ENCODE measurements at places on chromosomes 16 and 17. TPM values are rescaled to one million over a fixed set of nuclear protein-coding genes. Genes with fewer than 3 reads are reported as not detected.

TMC5 gene
- total RNA-seq = 218 TPM

GRCh38 chr16:70589998-70590471 is 56.3 kb upstream of the IL34 start:
- peak; percentile 58 for DNase-seq

GRCh38 chr17:76866774-76867577 is 1.2 kb upstream of the MGAT5B start:
- no peak for DNase-seq

- peak; percentile 76 for DNase-seq
Observed at GRCh38 chr17:45123930-45124796, 8.2 kb downstream of the PLCD3 start.

DNA sequence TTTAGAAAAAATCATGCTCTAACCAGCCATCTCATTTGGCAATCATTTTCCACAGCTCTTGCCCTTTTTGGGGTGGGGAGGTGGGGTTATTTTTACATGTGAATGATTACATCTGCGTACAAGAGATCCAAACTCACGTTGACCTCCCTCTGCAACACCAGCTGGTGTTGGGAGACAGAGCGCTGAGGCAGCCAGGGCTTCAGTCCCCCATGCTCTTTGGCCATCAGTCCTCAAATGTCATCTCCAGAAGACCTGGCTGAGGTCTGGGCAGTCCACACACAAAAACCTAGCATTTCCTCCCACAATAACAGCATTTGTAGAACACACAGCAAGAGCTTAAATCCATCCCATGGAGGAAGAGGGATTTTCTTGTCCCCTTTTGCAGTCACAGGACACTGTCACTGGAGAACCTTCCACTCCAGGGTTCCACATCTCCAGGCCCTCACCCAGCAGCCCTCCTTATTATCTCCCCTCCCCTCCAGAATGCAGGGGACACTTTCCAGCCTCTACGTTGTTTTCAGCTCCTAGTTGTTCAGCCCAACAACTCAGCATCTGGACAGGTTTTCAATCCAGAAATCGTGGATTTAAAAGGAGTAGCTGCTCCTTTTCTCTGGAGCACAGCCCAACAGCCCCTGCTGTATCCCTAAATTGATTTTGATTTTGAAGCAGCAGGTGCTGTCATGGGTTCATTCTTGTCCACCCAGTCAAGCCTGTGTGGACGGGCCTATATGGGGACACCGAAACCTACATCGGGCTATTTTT is 21.1 kb downstream of the MEOX1 start:
- DNase-seq = no peak

TMEM235 gene
- not detected for total RNA-seq

DNA sequence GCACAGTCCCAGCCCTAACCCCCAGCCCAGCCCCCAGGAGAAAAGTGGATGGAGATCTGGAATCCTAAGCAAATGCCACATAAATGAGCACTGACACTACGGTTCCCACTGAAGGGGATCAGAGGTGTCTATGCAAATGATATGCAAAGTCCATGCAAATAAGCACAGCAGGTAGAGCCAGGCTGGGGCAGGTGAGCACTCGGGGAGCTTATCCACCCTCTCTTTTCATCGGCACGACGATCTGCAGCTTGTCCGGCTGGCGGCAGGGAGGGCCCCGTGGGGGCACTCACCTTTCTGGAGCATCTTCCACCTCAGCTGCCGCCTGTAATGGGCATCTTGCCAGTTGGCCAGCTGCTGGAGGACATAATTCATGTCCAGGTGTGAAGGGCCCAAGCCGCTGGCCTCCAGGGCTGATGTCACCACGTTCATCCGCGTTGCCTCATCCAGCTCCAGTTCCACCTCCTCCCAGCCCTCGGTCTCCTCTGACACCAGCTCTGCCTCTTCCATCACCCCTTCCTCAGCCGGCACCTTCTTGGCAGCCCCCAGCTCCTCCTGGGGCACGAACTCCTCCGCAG is 9.9 kb downstream of the HAP1 start:
- DNase-seq = no peak

- DNase-seq = no peak
Observed at GRCh38 chr17:74571621-74572270, 4.4 kb upstream of the CD300H start.

- peak; percentile 11 for DNase-seq
Observed at GRCh38 chr16:30349675-30350074, 5.4 kb downstream of the CD2BP2 start.

PROCA1 gene
- total RNA-seq = 3.5 TPM

ZNF287 gene
- 0.70 TPM for total RNA-seq

DNA sequence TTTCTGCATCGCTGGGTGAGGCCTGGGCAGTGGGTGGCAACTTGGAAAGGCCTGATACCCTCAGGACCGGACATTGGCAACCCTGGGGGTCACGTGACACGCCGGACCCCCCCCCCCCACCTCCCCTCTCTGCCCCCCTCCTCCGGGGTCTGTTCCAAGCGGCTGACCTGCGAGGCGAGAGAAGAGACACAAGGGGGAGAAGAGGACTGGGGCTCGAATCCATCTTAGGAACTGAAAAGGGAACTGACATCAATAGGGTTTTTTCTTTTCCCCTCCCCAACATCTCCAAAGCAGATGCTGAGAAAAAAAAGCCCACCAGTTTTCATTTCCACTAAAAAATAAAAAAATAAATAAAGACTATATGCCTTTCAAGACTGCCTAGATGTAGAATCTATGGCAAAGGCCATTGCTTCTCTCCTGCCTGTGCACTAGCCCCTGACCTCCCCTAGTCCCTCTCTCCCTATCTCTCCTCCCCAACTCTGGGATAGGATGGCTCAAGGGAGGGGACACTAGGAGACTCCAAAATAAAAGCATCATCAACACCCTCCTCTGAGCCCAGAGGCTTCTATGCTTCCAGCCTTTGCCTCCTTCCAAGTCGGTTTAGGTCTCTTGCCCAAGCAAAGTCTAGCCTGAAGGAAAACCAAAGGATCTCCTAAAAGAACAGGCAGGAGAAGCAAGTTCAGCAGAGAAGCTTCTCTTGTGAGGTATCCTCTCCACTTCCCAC is 7.7 kb upstream of the HOXB2 start:
- DNase-seq = no peak

ABCA3 gene
- 3.4 TPM for total RNA-seq

DNA sequence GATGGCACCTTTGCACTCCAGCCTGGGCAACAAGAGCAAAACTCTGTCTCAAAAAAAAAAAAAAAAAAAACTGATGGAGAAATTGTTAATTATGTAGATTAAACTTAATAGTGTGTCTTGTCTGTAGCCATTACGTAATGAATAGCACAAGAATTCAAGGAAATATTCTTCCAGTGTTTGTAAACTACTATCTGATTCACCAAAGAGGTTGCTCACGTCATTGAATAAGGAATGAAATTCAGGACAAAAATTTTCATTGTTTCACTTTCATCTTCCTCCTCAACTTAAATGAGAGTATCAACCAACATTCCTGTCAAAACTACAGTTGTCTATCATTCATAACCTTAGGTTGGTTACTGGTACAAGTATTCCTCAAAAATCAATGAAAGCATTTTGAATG is 30.7 kb upstream of the MYO18A start:
- no peak for DNase-seq

CNGB1 gene
- not detected for total RNA-seq

DLX3 gene
- total RNA-seq = not detected

DNA sequence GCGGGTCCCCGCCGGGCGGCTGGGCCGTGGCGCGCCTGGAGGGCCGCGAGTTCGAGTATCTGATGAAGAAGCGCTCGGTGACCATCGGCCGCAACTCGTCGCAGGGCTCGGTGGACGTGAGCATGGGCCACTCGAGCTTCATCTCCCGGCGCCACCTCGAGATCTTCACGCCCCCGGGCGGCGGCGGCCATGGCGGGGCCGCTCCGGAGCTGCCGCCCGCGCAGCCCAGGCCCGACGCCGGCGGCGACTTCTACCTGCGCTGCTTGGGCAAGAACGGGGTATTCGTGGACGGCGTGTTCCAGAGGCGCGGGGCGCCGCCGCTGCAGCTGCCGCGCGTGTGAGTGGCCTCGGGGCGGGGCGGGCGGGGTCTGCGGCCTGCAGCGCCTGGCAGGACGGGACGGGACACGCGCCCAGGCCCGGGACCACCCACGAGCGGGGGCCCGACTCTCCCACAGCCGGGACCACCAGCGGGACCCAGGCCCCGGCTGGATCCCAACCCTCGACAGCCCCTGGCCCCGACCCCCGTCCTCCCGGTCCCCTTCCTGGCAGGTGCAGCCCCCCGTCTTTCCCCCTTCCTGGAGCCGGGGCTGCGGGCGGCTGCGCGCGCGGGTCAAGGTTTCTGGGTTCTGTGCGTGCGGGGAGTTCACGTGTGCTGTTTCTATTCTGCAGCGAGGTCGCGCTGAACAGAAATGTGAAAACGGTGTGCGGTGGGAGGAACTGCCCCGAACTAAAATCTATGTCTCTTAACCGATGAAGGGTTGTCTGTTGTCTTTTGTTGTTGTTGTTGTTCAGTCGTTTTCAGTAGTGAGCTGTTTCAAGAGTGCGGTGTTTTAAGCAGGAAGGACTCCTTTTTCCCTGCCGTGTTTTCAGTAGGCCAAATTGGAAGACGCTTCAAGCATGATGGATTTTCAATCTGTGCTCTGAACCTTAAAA is 705 bp downstream of the FOXK2 start:
- peak; percentile 41 for DNase-seq

SYNRG gene
- total RNA-seq = 42.5 TPM

FBXW10B gene
- total RNA-seq = 0.53 TPM

CCT6B gene
- not detected for total RNA-seq

GRCh38 chr16:30398661-30399434 is 3.6 kb downstream of the ZNF48 start:
- DNase-seq = no peak

DNA sequence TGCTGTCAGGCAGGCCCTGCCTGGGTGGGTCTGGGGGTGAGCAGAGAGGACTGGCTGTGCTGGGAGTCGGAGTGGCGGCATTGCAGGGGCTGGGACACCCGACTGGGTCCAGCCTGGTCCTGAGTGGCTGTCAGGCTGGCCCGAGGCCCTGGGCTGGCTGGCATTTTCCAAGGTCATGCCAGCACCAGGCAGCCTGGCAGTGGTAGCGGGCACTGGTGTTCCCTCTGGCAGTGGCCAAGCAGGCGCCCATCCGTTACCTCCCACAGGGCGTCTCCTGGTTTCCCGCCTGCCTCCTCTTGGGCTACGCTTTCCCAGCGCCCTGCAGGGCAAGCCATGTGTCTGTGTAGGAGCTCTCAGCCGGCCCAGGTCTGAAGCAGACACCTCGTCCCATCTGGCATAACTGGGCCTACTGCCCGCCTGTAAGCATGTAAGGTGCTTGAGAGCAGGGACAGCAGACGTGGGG is 5.7 kb upstream of the PKMYT1 start:
- no peak for DNase-seq

DNA sequence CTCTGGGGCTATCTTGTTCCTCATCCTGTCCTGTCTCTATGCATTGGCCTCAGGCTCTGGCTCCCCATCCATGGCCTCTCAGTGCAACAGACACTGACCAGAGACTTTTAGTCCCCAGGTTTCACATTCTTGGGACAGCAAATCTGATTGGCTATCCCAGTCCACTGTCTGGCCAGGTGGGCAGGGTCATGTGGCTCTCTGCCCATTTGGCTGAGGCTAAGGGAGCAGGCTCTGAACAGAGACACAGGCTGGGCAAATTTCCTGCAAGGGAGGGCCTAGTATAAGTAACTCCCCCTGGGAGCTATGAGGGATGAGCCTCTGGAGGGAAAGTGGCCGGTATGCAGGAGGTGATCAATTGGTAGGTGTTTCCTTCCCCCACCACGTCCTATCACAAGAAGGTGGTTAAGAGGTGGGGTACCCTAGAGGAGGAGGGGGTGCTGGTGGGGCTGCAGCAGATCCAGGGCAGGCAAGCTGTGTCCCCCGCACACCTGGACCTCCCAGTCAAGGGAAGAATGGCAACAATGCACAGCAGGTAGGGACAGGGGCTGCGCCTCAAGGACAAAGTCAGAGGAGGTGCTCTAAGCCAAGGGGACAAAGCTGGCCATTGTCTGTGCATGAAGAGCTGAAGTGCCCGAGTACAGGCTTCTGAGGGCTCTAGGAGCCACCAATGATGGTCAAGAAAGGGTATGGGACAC is 13.2 kb downstream of the XYLT2 start:
- DNase-seq = no peak

PMFBP1 gene
- total RNA-seq = 15.0 TPM

SOX8 gene
- total RNA-seq = not detected

CALB2 gene
- 2.3 TPM for total RNA-seq

BRIP1 gene
- total RNA-seq = 4.7 TPM

RBFOX1 gene
- 1.0 TPM for total RNA-seq

DNA sequence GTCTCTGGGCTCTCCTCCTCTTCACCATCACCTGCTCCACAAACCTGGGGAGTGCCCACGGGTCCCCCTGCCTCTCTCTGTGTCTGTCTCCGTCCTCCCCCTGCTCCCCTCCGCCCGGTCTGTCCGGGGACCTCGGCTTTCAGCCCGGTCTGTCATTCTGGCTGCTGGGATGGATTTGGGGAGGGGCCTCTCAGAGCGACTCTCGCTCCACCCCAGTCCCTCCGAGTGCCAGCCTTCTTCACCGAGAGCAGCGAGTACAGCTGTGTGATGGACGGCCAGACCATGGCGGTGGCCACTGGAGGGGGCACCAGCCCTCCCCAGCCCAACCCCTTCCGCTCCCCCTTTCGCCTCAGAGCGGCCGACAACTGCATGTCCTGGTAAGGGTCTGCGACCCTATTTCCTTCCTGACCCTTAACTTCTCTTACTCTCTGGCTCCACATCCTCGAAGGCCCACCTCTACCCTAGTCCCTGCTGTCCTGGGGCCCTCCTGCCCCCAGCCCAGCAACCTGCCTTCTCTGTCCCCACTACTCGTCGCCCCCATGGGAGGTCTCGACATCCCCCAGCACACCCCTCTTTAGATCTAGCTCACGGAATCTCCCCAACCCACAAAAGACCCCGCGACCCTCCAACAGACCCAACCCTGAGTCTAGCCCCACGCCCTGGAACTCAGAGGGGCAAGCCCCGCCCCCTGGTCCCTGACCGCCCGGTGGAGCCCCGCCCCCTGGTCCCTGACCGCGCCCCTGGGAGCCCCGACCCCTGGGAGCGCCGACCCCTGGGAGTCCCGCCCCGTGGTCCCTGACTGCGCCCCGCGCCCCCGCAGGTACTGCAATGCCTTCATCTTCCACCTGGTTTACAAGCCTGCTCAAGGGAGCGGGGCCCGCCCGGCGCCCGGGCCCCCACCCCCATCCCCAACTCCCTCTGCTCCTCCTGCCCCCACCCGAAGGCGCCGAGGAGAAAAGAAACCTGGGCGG is 5.6 kb upstream of the CXCL16 start:
- DNase-seq = no peak

GRCh38 chr16:74070237-74070636 is 226.4 kb upstream of the PSMD7 start:
- DNase-seq = no peak

DNA sequence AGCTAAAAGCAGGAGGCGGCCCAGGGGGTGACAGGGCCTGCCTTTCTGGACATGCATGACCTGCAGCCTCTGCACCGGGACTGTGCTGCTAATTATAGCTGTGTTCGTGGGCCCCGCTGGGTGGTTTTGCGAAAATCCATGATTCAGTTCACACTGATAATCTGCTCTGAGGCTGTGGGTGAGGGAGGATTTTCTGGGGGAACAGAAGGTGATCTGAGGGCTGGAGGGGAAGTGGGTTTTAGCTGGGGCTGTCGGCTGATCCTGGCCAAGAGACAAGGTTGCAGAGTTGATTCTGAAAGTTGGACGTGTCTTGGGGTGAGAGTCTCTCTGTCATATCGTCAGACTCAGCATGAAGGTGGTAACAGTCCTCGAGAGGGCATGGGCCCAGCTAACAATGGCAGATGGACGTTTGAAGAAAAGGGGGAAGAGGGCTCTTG is 187.5 kb upstream of the ZNF469 start:
- DNase-seq = no peak

GRCh38 chr17:28811651-28812090 is 30.9 kb downstream of the FAM222B start:
- no peak for DNase-seq

GRCh38 chr17:51995797-51996403 is 162.6 kb downstream of the CA10 start:
- no peak for DNase-seq

ABCA5 gene
- 146 TPM for total RNA-seq
